CD4-positive, alpha-beta T cell treated with Interferon alpha-2 for 1 hour (primary cell): ENCODE measurements at places on chromosomes 4 and X.

DNA sequence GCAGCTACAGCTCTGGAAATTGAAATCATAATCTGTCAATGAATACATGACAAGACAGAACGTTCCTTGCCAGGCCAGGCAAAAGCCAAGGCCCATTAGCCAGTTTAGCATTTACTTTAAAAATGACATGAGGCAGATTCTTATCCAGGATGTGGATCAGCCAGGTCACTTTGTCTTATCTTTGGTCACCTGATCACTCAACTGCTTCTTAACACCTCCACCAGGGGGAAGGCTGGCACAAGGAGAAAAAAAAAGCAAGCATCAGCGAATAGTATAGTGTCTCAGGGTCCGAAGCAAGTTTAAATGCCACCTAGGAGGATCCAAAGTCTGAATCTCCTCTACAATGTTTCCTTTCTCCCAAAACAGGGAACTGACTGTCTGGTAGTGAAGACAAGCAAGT is 18.8 kb downstream of the ATP1B4 start:
- peak; percentile 59 for DNase-seq

DNA sequence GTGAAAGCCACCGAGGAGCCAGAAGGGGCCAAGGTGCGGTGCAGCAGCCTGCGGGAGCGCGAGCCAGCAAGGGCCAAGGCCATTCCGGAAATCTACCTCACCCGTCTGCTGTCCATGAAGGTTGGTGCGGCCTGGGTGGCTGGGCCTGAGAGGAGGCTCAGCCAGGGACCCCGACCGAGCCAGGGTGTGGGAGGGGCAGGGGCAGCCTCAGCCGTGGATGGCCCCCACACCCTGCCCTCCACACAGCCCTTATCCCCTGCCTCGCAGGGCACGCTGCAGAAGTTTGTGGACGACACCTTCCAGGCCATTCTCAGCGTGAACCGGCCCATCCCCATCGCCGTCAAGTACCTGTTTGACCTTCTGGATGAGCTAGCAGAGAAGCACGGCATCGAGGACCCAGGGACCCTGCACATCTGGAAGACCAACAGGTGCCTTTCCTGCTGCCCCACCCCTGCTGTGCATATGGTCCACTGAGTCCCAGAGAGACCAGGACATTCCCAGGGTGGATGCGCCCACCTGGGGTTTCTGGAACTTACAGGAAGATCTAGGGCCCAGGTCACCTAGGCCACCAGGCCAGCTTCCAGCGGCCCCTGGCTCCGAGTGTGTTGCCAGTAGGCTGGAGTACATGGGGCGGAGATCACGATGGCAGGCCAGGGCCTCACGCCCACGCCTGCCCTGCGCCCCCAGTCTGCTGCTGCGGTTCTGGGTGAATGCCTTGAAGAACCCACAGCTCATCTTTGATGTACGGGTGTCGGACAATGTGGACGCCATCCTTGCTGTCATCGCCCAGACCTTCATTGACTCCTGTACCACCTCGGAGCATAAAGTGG is 3.4 kb upstream of the SRPK3 start:
- no peak for DNase-seq

- no peak for DNase-seq
Observed at GRCh38 chrX:13511241-13511943, 58.0 kb upstream of the EGFL6 start.

DNA sequence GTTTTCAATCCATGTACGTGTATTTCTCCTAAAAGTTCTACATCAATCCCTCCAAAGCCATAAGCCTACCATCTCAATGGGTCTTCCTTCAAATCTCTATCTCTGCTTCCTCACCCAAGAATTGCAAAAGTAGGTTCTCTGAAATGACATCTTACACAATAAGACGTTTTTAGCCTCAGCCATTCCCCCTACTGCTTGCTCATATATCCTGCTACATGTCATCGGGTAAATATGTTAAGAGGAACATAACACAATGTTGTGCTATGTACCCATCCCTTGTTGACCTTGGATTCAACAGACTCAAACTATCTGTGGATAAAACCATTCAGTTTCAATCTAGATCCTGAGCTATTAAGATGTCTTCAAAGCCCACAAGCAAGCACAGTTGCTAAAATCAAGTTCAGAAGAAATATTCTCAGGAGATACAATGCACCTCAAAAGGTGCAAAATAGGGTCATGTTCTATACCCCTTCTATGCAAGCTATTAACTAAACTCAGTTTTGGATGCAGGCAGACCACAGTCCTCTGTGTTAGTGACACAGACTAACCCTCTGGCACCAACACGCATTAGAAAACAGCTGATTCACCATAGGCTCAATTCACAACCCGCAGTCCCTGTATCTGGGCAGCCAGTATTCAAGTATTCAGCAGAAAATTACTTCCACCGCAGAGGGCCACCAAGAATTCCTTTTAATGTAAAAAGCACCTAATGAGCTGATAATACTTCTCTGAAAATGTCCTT is 56.8 kb downstream of the CD99L2 start:
- DNase-seq = no peak

- no peak for DNase-seq
Observed at GRCh38 chr4:138401334-138401733, 159.2 kb upstream of the SLC7A11 start.

GRCh38 chr4:95167805-95168204 is 381.0 kb downstream of the UNC5C start:
- no peak for DNase-seq
